ENCODE measurements at places on chromosomes 13 and 19. TPM values are rescaled to one million over a fixed set of nuclear protein-coding genes. Genes with fewer than 3 reads are reported as not detected.

Gene APOE
- 0.91 TPM for total RNA-seq

Gene LILRA5
- total RNA-seq, result not detected

Gene IGSF23
- total RNA-seq, result not detected

Gene GIPR
- total RNA-seq, result 4.2 TPM

Measured in activated naive CD4-positive, alpha-beta T cell treated with anti-CD3 and anti-CD28 coated beads, Interleukin-2, amount 10 ng/mL, durations not matched to agents 5 hours and 36 hours (primary cell).